Central memory CD8-positive, alpha-beta T cell (primary cell): ENCODE measurements at places on chromosomes 2 and 18.

- H3K27me3 ChIP-seq, result no peaks in the 10 kb centered on the region
- H3K27ac ChIP-seq, result no peak overlapping the region
- H3K4me3 ChIP-seq, result no peak overlapping the region
- H3K4me1 ChIP-seq, result no peaks in the 10 kb centered on the region
- no peak for DNase-seq
These were observed 102.0 kb downstream of the MAP2 start for GRCh38 chr2:209525834-209526281.

DNA sequence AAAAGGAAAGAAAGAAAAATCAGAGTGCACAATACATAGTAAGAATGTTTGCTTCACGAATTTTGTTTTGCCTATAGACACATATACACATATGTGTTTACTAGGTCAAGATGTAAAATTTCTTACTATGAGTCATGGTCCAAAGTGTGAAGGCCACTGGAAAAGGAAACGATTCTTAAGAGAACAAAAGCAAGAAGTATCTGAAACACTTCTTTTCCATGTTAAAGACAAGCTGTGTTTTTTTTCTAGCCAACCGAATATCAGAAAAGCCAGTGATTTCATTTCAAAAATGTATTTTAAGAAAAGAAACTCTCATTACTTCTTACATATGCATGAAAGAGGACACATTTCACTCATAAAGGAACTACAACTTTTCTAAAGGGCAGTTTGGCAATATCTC, 24.9 kb downstream of the PECR start:
- H3K4me1 ChIP-seq, result peaks cover 17% of the 10 kb centered on the region
- peak overlapping the region; percentile 93 for H3K27ac ChIP-seq
- H3K36me3 ChIP-seq, result peaks cover 6% of the 10 kb centered on the region
- H3K4me3 ChIP-seq, result no peak overlapping the region
- DNase-seq, result no peak

- H3K27ac ChIP-seq, result no peak overlapping the region
- no peak overlapping the region for H3K4me3 ChIP-seq
- DNase-seq, result no peak
- no peaks in the 10 kb centered on the region for H3K36me3 ChIP-seq
These were observed 1654.0 kb upstream of the ZEB2 start for GRCh38 chr2:146173934-146174333.

GRCh38 chr2:238560234-238560633, 133.5 kb downstream of the ASB1 start:
- H3K4me1 ChIP-seq, result no peaks in the 10 kb centered on the region
- no peak overlapping the region for H3K27ac ChIP-seq
- DNase-seq, result no peak
- H3K4me3 ChIP-seq, result no peak overlapping the region
- no peaks in the 10 kb centered on the region for H3K36me3 ChIP-seq
- peaks cover 30% of the 10 kb centered on the region for H3K27me3 ChIP-seq

DNA sequence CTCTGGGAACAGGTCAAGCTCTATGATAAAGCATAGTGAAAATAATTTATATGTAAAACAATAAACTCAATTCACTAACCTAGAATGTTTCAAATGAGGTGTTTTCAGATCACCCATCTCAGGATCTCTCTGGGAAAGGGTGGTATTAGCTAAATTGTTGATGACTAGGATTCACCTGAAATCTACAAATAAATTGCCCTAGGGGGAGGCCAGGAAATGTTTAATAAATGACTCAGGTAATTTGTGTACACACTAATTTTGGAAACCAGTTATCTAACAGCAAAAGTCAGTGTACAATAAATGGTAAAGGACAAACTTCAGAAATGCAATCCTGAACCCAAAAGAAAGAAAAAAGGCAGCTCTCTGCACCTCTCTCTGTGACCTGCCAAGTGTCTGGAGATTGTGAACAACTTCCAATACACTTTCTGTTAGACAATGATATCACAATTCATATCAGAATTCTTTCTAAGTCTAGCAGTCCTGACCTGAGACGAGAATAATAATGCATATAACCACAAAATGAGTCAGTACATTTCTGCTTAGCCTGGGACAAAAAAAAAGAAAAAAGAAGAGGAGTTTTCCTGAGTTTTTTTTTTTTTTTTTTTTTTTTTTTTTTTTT, 760.0 kb downstream of the EPHA4 start:
- H3K4me3 ChIP-seq, result no peak overlapping the region
- H3K27me3 ChIP-seq, result no peaks in the 10 kb centered on the region
- DNase-seq, result no peak
- no peak overlapping the region for H3K27ac ChIP-seq
- no peaks in the 10 kb centered on the region for H3K36me3 ChIP-seq
- H3K4me1 ChIP-seq, result no peaks in the 10 kb centered on the region

- H3K27ac ChIP-seq, result no peak overlapping the region
- H3K4me1 ChIP-seq, result peaks cover 40% of the 10 kb centered on the region
- H3K36me3 ChIP-seq, result peaks cover 12% of the 10 kb centered on the region
- no peak for DNase-seq
- H3K27me3 ChIP-seq, result no peaks in the 10 kb centered on the region
These were observed 4.1 kb upstream of the YES1 start for GRCh38 chr18:816088-816653.

GRCh38 chr2:75367401-75367800, 168.1 kb upstream of the TACR1 start:
- DNase-seq, result no peak
- H3K4me1 ChIP-seq, result no peaks in the 10 kb centered on the region
- H3K27me3 ChIP-seq, result peaks cover 11% of the 10 kb centered on the region
- H3K4me3 ChIP-seq, result no peak overlapping the region

DNA sequence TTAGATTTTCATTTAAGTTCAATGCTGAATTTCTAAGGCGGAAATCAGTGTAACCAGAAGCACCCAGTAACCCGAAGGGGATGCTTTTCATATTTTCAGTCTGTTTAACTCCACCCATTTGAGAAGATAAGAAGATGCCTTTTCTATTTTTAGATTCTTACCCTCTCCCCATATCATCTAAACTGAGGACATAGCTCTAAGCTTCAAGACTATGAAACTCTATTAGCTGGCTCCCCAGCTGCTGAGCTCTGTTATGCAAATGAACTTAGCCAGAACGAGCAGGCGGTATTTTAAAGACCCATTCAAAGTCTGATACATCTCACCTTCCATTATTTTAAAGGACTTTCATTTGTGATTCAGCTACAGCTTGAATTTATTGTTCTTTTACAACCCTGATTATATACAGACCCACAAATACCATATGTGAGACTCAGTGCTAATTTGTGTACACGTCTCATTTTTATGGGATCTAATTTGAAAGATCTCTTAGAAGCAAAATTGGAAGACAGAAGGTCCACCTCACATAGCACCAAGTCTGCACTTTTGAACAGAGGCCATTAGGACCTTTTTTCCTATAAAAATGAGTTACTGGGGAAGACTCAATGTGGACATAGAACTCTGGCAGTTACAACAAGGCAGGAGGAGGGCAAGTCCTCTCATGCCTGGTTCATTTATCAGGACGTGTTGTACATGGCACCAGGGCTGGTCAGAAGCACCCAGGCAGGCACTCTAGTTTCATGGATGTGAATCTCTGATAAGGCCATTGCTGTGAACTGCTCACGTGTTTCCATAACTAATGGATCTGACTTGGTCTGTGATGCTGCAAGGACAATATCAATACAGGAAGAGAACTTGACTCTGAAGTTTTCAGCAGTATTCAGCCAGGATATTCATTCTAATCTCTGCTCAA, 16.3 kb downstream of the CDC42EP3 start:
- peak overlapping the region; percentile 62 for H3K4me3 ChIP-seq
- H3K27me3 ChIP-seq, result no peaks in the 10 kb centered on the region
- peaks cover 98% of the 10 kb centered on the region for H3K4me1 ChIP-seq
- DNase-seq, result no peak
- H3K27ac ChIP-seq, result peak overlapping the region; percentile 90

DNA sequence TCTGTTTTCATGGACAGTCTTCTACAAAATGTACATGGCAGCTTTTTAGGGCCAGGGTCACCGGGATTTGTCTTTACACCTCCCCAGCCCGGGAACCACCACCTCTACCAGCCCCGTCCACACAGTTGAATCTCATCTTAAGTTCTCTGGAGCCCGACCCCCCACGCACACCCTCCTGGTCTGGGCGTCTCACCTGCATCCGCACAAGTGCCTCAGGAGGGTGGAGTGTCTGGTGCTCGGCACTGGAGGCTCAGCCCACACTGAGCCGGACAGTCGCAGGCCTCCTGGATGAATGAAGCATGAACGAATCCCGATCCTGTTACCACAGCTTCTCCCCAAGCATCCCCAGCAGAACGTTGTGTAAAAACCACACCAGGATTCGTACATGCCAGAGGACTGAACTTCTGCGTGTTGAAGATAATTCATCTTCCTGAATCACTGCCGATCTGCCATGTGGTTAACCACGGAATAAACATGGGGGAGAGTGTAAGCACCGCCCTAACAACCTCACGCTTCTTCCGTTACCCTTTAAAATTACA, 162.0 kb downstream of the RTP5 start:
- H3K36me3 ChIP-seq, result peaks cover 11% of the 10 kb centered on the region
- peak overlapping the region; percentile 92 for H3K27ac ChIP-seq
- H3K4me3 ChIP-seq, result peak overlapping the region; percentile 85

DNA sequence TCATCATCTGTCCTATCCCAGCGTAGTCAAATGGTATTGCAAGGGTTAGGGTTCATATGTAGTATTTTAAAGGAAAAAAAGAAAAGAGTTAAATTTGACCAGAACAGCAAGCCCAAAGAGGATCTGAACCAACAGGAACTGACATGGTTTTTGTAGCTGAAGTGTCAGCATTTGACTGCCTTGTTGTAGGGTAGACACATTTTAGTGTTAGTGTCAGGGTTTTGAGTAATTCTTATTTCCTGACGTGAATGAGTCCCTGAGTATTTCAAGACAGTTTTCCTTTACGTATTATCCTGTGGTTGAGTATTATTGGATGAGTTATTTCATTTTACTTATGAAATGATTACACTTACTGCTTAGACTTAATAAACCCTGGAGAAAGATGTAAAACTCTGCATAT, 173.3 kb upstream of the ZEB2 start:
- H3K4me1 ChIP-seq, result no peaks in the 10 kb centered on the region
- H3K27me3 ChIP-seq, result no peaks in the 10 kb centered on the region
- no peaks in the 10 kb centered on the region for H3K36me3 ChIP-seq
- H3K4me3 ChIP-seq, result no peak overlapping the region
- no peak overlapping the region for H3K27ac ChIP-seq

DNA sequence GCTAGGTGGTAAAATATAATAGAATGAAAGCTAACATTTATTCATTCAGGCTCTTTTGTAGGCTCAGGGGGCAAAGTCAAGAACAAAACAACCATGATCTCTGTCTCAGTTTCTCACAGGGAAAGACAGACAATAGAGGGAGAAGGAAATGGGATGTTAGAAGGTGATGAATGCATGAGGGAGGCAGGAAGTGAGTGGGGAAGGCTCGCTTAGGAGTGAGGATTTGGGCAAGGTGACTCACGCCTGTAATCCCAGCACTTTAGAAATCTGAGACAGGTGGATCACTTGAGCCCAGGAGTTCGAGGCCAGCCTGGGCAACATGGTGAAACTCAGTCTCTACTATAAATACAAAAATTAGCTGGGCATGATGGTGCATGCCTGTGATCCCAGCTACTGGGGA, 88.4 kb downstream of the CTIF start:
- no peaks in the 10 kb centered on the region for H3K36me3 ChIP-seq
- peaks cover 19% of the 10 kb centered on the region for H3K27me3 ChIP-seq
- no peak for DNase-seq
- H3K4me1 ChIP-seq, result no peaks in the 10 kb centered on the region
- H3K4me3 ChIP-seq, result no peak overlapping the region
- no peak overlapping the region for H3K27ac ChIP-seq

DNA sequence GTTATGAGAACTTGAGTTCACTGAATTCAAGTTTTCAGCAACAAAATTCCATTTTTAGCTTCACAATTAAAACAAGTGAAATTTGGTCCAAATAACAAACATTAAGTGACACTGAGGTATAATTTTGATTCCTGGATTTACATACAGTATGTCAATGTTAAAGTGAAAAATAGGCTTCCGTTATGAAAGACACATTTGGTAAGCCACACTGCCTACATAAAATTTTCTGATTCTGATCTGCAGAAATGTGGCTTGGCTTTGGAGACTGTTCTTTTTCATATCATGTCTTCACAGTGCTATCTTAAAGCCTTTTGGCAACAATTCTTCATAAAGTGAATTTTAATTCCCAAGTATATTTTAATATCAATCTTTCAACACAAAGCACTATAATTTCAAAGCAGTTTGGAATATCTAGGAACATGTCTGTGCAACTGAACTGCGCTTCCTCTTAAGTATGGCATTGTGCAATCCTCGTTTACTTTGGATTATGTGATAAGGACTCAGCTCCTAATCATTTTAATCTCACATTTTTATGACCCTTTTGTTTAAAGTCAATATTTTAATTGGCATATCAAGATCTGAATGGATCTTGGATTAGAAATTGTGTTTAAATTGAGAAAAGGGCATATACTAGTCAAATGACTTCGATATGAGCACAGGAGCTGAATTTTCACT, 60.0 kb downstream of the RBMS1 start:
- H3K36me3 ChIP-seq, result peaks cover 2% of the 10 kb centered on the region
- no peak overlapping the region for H3K4me3 ChIP-seq
- DNase-seq, result no peak
- H3K4me1 ChIP-seq, result peaks cover 10% of the 10 kb centered on the region

- peaks cover 37% of the 10 kb centered on the region for H3K27me3 ChIP-seq
These were observed 133.4 kb upstream of the ITGA6 start for GRCh38 chr2:172293952-172294351.

- H3K36me3 ChIP-seq, result peaks cover 10% of the 10 kb centered on the region
- H3K27ac ChIP-seq, result no peak overlapping the region
- no peak for DNase-seq
- no peak overlapping the region for H3K4me3 ChIP-seq
- H3K27me3 ChIP-seq, result no peaks in the 10 kb centered on the region
These were observed 64.9 kb downstream of the EML4 start for GRCh38 chr2:42233976-42234441.

- H3K4me1 ChIP-seq, result no peaks in the 10 kb centered on the region
- no peak overlapping the region for H3K27ac ChIP-seq
- H3K27me3 ChIP-seq, result peaks cover 48% of the 10 kb centered on the region
- H3K36me3 ChIP-seq, result peaks cover 2% of the 10 kb centered on the region
- H3K4me3 ChIP-seq, result no peak overlapping the region
These were observed 141.9 kb downstream of the SLC4A3 start for GRCh38 chr2:219769090-219769910.
